ENCODE measurements at places on chromosomes 2 and 18. TPM values are rescaled to one million over a fixed set of nuclear protein-coding genes. Genes with fewer than 3 reads are reported as not detected.

The LAMA3 gene
- 7.1 TPM for total RNA-seq

The CSRNP3 gene
- not detected for total RNA-seq

- no peak overlapping the region for H3K4me3 ChIP-seq
- no peak overlapping the region for H3K27ac ChIP-seq
- no peaks in the 10 kb centered on the region for H3K27me3 ChIP-seq
- no peak for DNase-seq
- H3K4me1 ChIP-seq = no peaks in the 10 kb centered on the region
Observed at GRCh38 chr2:100513650-100514049, 43.4 kb downstream of the NMS start.

- no peak overlapping the region for H3K4me3 ChIP-seq
- no peaks in the 10 kb centered on the region for H3K36me3 ChIP-seq
- peaks cover 2% of the 10 kb centered on the region for H3K27me3 ChIP-seq
- H3K4me1 ChIP-seq = no peaks in the 10 kb centered on the region
- H3K27ac ChIP-seq = no peak overlapping the region
- no peak for DNase-seq
Observed at GRCh38 chr18:36673452-36673851, 155.3 kb downstream of the TPGS2 start.

DNA sequence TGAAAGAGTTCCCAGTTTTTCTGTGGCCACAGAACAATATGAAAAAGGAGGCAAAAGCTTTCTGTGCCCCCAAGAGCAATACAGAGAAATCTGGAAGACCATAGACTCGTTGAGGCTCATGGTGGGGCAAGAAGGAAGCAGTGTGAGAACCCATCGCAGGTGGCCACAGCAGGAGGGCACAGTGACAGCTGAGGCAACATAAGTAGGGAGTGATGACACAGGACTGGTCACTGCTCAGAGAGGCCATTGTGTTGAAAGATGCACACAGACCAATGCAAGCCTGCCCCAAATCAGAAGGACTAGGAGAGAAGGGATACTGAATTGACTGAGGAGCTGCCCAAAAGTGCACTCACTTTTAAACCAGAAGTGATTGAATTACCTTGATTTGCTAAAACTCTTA is 483.6 kb downstream of the EPHA4 start:
- no peak overlapping the region for H3K27ac ChIP-seq
- no peak overlapping the region for H3K4me3 ChIP-seq
- DNase-seq = no peak
- H3K27me3 ChIP-seq = no peaks in the 10 kb centered on the region
- H3K36me3 ChIP-seq = no peaks in the 10 kb centered on the region

DNA sequence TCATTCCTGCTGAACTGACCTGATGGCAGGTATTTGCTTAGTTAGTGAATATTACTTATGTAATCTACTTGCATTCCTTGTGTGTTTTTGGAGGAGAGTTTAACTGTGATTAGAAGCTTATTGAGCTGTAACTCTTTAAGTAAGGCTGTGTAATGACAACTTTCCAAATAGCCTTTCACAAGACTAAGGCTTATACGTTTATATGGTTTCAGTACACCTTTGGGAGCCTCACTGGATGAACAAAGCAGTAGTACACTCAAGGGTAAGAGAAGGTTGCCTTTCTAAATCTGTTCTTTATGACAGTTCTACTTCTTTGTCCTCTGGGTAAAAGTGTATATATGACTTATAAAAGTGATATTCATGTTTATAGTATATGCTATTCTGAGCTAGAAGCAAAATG is 4.3 kb downstream of the ITPRID2 start:
- H3K4me3 ChIP-seq = peak overlapping the region; percentile 95
- peaks cover 9% of the 10 kb centered on the region for H3K36me3 ChIP-seq
- H3K27me3 ChIP-seq = no peaks in the 10 kb centered on the region
- H3K27ac ChIP-seq = no peak overlapping the region
- DNase-seq = no peak

DNA sequence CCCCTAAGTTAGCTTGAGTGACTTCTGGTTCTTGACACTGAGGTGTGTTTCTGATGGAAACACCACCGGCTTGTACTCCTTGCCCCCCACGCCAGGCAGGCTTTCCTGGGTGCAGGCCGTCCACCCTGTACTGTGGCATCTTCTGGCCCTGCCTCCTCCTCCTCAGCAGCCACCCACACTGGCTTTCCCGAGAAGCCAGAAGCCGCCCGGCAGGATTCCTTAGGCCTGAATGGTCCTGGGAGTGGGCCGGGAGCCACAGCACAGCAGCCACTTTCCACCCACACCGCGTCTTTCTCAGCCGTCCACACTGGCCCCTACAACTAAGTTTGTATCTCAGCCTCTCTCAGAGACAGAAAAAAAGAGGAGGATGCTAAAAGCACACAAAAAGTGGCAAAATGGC is 2.1 kb upstream of the HSBP1L1 start:
- peaks cover 12% of the 10 kb centered on the region for H3K4me1 ChIP-seq
- no peaks in the 10 kb centered on the region for H3K36me3 ChIP-seq
- H3K27ac ChIP-seq = no peak overlapping the region
- peaks cover 14% of the 10 kb centered on the region for H3K27me3 ChIP-seq

- peaks cover 17% of the 10 kb centered on the region for H3K36me3 ChIP-seq
- no peaks in the 10 kb centered on the region for H3K4me1 ChIP-seq
- no peaks in the 10 kb centered on the region for H3K27me3 ChIP-seq
- H3K27ac ChIP-seq = no peak overlapping the region
- no peak for DNase-seq
Observed at GRCh38 chr2:127277028-127277427, 16.9 kb downstream of the ERCC3 start.

Data from endothelial cell of umbilical vein (primary cell).